ENCODE measurements at places on chromosomes 5 and 9. TPM values are rescaled to one million over a fixed set of nuclear protein-coding genes. Genes with fewer than 3 reads are reported as not detected.

DNA sequence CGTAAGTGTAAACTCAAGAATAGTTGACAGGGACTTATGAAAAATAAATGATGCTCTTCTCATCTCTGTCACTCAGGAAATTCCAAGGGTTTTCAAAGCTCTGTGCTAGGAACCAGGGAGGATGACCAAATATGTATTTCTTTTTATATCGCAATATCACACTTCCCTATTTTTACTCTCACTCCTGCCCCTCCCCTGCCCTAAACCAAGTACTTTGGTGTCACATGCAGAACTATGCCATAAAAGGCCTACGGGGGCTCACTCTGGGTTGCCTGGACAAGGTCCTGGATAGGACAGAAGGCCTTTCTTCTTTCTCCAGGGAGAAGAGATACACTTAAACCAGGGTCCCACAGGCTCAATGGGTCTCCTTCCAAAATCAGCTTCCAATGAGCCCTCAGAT is 8.3 kb upstream of the RETREG1 start:
- no peak for DNase-seq

CD74 gene
- 294 TPM for total RNA-seq

PCDHGA4 gene
- 0.12 TPM for total RNA-seq

DNA sequence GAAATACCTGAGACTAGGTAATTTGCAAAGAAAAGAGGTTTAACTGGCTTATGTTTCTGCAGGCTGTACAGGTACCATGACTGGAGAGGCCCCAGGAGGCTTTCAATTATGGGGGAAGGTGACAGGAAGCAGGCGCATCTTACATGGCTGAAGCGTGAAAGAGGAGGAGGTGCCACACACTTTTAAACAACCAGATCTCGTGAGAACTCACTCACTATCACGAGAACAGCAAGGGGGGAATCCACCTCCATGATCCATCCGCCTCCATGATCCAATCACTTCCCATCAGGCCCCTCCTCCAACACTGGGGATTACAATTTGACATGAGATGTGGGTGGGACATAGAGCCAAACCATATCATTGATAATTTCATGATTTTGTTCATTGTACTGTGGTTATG is 2.5 kb upstream of the MED27 start:
- DNase-seq: no peak

DNA sequence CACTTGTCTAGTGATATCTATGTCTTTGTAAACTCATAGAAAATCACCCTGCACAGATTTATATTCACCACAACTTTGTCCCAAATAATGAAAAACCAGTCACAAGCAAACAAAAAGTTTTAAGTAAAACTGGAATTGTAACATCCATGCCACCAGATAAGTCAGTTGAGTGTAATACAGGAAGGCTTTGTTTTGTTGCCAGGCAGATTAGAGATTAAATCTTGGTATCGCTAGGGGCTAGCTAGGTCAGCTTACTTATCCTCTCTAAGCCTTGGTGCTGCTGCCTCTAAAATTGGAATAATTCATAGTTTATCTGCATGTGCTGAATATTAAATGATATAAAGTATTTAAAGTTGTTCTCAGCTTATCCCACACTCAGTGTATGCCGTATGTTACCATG is 1062.5 kb downstream of the CDH9 start:
- no peak for DNase-seq

RXRA gene
- total RNA-seq: 11.0 TPM

GRCh38 chr5:11289208-11289607 is 528.2 kb upstream of the DAP start:
- DNase-seq: no peak

- no peak for DNase-seq
These were observed 45.4 kb downstream of the ANGPTL2 start for GRCh38 chr9:127076860-127077643.

GRCh38 chr9:89991204-89991790 is 386.5 kb downstream of the GADD45G start:
- DNase-seq: no peak

IRX4 gene
- not detected for total RNA-seq

GRCh38 chr9:126049088-126049487 is 277.5 kb upstream of the MVB12B start:
- DNase-seq: no peak

TAF11L5 gene
- total RNA-seq: not detected

- DNase-seq: no peak
These were observed 399.8 kb upstream of the MEF2C start for GRCh38 chr5:89282554-89283510.

ABCA1 gene
- 0.72 TPM for total RNA-seq

DNA sequence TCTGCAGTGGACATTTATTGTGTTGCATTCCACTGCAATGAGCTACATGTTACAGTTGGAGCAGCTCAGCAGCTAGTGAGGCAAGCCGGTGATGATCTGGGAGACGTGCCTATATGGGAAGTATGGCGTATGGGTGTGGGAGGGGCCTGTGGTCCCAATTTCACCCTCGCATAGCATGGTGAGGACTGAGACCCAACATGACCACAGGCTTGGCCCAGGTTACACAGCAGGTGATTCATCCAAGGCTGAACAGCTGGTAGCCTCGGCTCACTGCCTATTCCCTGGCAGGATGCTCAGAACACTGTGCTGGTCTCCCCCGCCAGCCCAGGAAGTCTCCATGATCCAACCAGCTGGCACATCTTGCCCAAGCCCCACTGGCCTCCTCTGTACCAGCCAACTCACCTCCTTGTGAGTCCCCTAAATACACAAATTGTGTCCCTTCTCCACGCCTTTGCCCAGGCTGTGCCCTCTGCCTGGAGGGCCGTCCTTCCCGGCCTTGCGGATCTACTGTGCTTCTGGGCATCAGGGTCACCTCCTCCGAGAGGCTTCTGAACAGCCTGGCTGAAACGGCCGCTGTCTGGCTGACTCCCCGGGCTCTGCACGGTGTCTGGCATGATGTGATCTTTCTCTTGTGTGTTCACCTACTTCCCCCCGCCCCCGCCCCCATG is 81.4 kb downstream of the NSUN2 start:
- DNase-seq: no peak

DNA sequence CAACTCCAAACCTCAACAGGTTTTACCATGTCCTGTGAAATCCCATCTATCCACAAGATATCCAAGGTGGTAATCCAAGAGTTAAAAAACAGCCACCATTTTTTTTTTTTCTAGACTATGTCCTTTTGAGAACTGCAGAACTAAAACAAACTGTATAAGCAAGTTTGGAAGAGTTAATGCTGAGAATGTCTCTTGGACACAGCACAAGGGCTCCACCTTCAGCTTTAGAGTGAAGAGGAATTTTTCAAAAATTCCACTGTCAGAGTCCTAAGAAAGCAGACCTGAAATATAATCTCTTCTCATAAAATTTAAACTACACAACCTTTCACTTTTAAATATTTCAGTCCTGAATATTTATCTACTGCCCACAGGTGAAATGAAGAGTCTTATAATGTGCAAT is 167.8 kb upstream of the CCNG1 start:
- DNase-seq: no peak

GRCh38 chr9:100554935-100555401 is 22.9 kb upstream of the CAVIN4 start:
- no peak for DNase-seq

DNA sequence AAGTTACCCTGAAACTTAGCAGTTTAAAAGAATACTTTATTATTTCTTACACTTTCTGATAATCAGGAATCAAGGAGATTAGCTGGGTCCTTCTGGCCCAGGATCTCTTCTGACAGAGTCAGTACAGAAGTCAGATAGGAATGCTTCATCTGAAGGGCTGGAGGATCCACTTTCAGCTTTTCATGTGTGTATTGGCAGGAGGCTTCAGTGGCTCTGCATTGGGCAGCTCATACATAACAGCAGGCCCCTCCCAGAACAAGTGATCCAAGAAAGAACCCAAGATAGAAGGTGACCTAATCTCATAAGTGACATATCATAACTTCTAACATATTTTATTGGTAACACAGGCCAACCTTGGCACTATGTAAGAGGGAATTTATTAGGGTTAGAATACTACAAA is 258.4 kb downstream of the HCN1 start:
- DNase-seq: no peak

Data from activated naive CD8-positive, alpha-beta T cell treated with anti-CD3 and anti-CD28 coated beads for 36 hours (primary cell).